Thoracic aorta (tissue), 2 donors: ENCODE measurements at places on chromosomes 6 and 20.

DNA sequence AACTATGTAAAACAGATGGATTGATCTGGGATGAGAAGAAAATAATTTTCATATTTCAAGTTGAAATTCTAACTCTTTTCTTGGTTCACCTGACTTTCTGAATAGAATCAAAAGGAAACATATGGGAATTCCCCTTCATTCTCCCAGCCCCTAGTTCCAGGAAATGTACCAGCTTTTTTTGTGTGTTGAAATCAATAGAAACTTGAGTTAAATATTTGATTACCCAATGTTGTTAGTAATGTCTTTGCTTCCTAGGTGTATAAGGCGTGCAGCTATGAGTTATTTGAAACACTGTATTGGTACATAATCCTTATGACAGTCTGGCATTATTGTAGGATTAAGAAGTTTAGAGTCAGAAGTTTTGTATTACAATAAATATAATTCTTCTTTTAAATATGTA lies 21.5 kb downstream of the VNN2 start:
- no peak for DNase-seq

DNA sequence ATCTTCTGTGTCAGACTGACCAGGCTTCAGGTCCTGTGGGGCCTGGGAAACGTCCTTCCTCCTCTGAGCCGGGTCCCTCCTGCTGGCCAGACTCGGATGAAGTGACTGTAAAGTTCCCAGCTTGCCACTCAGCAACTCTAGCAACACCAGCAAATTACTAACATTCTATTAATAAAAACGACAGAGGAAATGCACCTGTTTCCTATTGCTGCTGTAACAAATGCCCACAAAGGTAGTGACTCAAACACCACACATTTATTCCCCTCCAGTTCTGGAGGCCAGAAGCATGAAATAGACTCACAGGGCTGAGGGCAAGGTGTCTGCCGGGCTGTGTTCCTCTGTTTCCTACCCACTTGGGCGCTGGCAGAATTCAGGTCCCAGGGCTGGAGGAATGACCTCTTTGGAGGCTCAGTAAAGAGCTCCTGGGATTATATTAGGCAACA lies 48.8 kb downstream of the CTCFL start:
- DNase-seq = no peak

DNA sequence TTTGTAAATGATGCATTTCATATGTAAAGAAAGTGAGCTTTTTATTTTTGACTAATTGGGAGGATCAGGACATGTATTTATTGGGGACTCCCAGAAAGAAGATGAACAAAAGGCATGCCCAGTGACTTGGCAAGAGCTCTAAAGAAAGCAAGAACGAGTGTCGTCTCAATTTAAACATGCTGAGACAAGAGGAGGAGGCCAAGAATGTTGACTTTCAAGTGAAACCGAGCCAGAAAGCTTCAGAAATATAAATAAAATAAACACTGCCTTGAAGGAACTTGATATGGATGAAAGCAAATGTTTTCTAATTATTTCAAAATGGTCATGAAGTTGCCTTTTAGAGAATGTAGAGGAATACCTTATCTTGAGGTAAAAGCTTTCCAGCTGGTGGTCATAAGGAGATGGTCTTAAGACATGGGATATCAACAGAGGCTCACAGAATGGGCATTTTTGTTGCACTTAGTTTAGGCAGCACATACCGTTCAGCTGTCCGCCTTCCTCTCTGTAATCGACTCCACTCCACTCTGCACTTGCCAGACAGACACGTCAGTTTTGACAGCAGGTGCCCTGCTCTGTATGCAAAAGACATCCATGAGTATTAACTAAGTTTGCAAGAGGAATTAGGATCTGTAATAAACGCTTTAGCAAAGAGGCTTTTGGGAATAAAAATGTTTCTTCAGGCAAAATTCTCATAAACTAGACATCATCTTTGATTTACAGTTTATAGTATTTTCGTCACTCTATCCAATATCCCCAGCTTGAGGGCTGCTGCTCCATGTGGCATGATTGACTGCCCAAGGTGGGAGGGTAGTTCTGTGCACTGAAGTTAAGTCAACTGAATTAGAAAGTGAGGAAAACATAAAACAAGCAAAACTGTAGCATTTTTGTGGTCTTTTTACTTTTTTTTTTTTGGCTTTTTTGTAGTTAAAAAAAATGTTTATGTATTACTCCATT lies 613.1 kb downstream of the PKHD1 start:
- DNase-seq = no peak

DNA sequence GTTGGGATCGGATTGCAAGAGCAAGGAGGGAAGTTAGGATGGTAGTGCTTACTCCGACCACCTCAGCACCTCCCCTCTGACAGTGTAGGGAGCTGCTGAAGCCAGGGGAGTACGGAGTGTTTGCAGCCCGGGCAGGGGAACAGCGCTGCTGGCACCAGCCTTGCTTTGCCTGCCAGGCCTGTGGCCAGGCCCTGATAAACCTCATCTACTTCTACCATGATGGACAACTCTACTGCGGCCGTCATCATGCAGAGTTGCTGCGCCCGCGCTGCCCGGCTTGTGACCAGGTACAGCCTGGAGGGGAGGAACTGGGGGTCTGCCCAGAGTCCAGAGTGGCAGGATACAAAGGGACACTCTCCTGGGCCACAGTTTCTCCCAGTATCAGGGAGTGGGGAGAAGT lies 2.2 kb upstream of the TOMM6 start:
- no peak for DNase-seq

- DNase-seq = no peak
Measured at GRCh38 chr20:5779071-5779900, 29.1 kb downstream of the SHLD1 start.

DNA sequence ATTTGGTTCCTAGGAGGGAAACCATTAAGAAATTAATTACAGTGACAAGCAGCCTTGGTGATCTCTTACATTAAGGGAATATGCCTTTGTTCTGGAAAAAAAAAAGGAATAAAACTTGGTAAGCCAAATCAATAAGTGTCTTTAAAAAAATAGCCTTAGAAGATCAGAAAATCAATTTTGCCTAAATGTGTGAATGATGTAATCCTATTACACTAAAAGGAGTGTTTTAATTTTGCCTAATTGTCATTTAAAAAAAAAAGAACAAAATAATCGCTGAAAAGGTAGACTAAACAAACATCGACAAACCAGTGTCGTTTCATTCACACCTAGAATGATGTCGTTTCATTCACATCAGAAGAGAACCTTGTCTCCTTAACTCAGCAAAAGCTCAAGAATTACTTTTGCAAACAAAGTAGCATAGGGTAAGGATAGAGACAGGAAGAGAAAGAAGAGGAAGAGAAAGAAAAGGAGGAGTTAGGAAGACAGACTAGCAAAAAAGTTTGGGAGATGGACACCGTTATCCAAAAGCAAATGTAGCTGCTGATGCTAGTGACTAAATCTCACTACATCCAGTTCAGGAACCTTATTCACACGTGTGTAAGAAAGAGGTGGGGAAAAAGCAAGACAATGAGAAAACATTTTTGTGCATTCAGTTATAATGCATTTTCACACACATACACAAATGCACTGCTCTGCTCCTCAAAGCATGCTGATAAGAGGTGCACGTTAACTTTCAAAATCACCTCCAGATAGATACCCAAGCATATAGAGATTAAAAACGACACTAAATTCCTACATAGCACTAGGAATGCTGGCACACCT lies 60.6 kb downstream of the HIVEP2 start:
- no peak for DNase-seq

GRCh38 chr6:155259897-155260296 lies 3.9 kb upstream of the CLDN20 start:
- no peak for DNase-seq

DNA sequence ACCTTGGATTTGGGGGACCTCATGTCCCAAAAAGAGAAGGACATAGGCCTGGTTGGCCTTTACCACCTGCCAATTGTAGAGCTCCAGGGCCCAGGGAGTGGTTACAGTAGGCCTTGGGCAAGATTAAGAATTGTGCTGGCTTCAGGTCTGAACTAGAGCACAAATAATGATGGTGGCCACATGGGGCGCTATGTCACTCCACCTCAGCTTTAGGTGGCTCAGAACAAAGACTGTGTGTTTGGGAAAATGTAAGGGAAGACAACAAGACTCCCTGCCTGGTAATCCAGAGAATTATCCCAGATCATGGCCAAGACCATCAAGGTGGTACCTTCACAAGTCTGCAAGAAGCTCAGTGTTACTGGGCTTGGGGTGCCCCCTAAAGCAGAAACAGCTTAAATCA lies 224.9 kb upstream of the OPRM1 start:
- DNase-seq = no peak

DNA sequence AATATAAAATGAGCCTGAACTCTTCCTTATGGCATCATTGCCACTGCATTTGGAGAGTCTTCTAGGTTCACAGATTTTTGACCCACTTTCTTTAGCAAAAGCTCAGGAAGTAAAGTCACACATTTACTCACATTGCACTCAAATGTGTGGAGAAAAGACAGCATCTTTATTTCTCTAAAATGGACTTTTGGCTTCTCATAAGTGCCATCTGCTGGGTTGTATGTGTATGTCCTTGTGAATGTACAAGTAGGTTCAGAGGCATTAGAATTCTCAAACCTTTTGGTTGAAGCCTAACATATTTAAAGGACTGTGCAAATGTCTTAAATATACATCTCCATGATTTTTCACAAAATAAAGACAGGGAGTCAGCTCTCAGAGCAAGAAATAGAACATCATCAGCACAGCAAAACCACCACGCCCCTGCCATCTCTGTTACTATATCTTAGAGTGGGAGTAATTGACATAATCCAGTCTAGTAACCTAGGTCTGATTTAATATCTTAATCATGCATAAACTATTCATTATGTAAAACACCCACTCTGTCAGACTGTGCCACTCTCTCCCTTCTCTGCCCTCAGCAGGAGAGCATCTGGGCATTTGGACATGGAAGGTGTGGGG lies 42.2 kb upstream of the SPTLC3 start:
- DNase-seq = no peak

- DNase-seq = no peak
Measured at GRCh38 chr6:13248584-13248985, 79.8 kb downstream of the TBC1D7 start.

DNA sequence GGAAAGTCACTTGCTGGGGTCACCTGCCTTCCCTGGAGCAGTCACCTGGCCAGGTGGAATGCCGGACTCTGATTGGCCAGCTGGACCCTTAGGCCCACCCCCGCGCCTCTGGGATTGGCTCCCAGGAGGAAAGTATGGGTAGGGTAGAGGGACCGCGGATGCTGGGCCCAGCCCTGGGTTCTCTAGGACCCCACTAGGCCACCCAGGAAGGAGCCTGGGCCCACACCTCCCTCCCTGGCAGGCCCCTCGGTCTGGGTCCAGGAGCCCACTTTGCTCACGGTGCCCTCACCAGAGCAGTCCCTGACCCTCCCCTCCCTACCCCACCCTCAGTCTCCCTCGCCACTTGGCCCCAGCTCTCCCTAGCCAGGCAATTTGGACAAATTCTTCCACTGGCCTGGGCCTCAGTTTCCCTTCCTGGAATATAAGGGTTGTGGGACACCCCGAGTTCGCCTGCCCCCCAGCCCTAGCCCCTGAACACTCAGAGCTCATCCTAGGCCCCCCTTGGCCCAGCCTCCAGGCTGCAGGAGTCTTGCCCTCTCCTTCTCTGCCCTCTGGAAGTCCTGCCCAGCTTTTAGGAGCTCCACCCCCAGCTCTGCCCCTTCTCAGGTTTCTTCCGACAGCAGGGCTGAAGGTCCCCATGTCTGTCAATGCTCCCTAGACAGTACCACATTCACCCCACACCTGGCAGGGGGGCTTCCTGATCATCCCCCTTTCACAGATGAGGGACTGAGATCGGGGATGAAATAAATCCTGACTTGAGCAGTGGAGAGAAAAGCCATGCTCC lies 299.6 kb downstream of the TAF4 start:
- DNase-seq = no peak

- DNase-seq = no peak
Measured at GRCh38 chr6:160952633-160953281, 38.8 kb upstream of the MAP3K4 start.

DNA sequence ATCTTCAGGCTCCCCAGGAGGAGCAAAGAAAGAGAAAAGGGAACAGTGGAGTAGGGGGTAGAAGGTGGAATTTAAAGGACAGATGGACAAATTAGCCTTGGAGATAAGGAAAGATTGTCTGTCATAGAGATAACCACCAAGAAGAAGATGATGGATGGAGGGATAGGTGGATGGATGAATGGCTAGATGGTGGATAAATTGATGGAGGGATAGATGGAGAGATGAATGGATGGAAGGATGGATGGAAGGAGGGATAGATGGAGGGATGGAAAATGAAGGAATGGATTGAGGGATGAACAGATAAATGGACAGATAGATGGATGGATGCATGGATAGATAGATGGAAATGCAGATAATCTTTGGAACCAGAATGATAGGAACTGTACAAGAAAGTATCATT lies 102.8 kb downstream of the TNFAIP3 start:
- DNase-seq = no peak

GRCh38 chr6:108944071-108944470 lies 95.8 kb downstream of the ARMC2 start:
- DNase-seq = no peak

DNA sequence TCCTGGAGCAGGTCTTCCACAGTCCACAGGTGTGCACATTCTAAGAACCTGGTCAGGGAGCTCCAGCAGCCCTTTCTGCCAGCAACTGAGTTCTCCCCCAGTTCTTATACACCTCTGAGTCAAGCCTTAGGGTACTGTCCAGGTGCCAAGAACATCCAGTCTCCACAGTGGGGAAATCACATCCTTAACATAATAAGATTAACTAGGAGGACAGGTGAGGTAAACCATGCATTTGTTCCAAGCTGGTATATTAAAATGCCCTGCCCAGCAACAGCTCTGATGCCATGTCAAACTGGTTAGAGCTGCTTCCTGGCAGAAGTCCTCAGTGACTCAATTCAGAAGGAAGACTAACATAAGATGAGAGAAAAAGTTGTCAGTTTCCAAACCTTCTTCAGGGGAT lies 303.9 kb upstream of the SGK1 start:
- DNase-seq = no peak

DNA sequence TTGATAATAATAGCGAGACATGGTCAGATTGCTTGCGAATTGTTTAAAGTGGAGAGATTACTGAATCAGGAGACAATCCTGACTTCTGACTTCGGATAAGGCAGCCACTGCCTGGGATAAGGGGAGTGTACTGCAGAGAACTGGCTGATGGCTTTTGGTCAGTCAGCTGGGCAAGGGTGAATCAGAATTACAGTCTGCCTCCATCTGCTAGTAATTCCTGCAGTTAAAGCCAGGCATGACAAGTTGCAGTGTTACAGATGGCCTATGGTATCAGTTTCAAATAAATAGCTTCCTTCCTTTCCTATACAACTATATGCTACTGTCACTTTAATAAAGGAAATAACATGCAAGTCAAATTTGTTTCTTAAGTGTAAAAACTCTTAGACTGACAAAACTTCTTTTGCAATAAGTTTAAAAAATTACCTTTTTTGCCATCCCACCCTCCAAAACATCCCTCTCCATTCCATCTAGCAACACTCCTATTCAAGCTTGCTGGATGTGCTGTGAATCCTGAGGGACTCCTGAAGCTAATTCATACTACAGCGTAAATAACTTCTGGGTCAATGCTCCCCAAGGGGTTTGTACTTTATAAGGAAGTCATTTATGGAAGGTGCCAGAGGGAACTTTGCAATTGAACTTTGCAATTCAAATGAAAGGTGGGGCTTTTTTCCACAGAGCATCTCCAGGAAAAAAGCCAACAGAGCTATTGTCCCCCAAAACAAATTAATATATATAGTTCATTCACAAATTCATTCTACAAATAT lies 245.2 kb downstream of the ADGRB3 start:
- DNase-seq = no peak

- no peak for DNase-seq
Measured at GRCh38 chr6:117531346-117531745, 48.9 kb downstream of the DCBLD1 start.
